ENCODE measurements at places on chromosomes 4 and X.

GRCh38 chr4:180951312-180951711 is 1291.9 kb upstream of the TENM3 start:
- DNase-seq, result no peak

DNA sequence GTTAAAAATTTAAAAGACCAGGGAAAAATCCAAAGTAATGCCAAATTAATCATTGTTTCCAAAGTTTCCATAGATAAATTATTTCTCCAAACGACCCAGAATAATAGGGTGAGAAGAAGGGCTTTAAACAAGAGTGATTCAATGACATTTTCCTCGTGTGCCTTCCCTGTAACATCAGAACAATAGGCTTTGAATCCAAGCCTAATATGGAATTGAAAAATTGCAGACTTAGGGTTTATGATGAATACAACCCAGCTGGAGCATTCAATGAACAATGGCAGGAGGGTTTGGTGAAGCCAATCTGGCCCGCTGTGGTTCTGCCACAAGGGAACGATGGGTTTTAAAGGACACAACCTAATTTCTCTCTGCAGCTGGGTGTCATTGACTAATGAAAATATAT is 94.2 kb downstream of the CBLL2 start:
- no peak for DNase-seq

DNA sequence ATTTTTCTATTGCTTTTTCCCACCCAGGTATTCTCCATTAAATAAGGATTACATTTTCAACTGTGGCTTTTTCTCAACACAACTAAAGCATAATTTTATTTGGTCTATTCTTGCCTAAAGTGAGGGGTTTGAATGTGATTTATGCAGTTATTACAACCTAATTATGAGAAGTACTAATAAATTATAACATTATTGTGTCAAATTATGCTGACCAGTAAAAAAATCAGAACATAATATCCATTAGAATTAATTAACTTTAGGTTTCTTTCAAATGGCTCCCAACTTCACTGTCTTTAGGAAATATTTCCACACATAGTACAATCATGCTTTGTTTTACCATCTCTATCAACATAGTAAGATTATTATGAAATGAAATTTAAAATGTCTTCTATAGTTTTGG is 1293.9 kb downstream of the FSTL5 start:
- no peak for DNase-seq

DNA sequence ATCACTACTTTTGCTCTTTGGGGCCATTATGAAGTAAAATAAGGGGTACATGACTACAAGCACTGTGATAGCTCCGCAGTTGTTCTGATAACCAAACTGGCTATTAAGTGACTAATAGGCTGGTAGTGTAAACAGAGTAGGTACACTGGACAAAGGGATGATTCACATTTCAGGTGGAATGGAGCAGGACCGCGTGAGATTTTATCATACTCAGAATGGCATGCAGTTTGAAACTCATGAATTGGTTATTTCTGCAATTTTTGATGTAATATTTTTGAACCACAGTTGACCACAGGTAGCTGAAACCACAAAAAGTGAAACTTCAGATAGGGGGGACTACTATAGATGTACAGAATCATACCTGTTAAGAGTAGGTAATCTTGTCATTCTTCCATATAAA is 55.8 kb downstream of the PAK3 start:
- no peak for DNase-seq

GRCh38 chr4:7652451-7652881 is 217.7 kb upstream of the PSAPL1 start:
- no peak for DNase-seq

DNA sequence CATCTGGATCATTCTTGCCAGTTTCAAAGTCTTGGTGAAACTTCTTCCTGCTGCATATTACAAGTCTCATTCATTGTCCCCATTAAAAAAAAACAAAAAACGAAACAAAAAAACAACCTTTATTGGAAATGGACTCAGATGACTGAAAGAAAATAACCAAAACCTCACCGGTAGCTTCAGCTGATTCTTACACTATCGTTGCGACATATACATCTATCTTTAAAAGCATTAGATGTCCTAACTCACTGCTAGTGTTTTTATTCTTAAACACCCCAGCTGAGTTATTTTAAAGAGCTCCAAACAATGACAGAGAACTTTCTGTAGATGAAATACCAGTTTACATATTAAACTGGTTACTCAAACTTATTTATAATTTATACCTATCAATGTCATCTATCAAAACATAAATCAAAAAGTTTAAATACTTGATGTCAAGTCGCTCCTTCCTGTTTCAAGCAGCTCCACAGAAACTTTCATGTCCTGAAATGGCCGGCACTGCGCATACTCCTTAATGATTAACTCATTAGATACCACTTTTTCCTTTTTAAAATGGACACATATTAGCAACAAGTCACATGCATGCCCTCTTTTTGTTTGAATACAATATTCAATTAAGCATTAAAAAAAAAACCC is 87.2 kb downstream of the HPRT1 start:
- no peak for DNase-seq

GRCh38 chrX:120761810-120762209 is 113.9 kb downstream of the CT47B1 start:
- no peak for DNase-seq

DNA sequence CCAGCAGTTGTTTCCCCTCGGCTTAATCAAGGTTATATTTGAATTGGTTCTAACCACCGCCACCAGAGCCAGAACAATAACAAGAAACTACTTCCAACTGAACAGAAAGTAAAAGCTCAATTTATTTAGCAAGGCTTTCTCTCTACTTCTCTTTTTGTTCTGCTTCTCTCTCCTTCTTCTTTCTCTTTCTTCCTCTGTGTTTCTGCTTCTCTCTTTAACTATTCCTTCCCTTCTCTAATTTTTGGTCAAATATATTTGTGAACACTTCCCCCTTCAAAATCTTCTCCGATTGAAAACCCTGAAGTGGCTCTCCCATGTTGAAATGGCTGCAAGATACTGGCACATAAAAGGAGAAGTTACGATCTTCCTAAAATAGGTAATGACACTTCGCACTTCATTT is 1195.9 kb upstream of the PRKX start:
- DNase-seq, result no peak

GRCh38 chr4:43126595-43126994 is 234.1 kb downstream of the GRXCR1 start:
- no peak for DNase-seq

DNA sequence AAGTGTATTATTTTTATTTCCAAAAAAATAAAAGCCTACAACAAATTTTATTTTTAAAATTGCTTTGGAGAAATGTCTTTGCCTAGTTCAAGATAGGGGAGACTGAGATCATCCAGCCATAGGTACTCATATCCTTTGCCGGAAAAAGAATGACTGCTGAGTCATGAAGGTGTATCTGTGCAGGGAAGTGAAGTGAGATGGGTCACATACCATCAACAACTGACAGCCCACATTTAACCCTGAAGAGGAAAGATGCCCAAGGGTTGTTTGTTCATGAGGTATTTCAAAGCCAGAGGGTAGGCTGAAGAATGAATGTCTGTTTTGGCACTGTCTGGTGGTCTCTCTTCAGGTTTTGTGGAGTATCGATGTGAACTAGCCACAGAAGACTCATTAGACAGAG is 106.7 kb upstream of the TTC29 start:
- no peak for DNase-seq

Measured in NCI-H1048 (cell line).